ENCODE measurements at places on chromosomes 7 and 10.

GRCh38 chr10:124641282-124642087 lies 102.7 kb downstream of the FAM53B start:
- DNase-seq = peak; percentile 61

DNA sequence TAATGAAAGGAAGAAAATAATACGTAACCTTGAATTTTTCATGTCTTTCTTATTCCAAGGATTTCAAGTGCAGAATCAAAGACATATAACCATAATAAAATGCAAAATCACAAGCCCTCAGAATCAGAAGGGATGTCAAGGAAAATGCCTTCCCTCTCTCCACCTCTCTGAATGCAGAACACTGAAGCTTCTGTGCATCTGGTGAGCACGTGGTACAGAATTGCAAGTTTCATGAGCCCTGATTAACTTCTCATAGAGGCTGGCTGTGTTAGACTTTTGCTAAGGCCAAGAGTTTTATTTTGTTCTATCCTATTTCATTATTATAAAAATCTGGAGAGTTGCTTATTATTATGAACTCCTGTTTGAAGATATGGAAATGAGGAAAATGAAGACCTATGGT lies 533.7 kb upstream of the POM121L12 start:
- DNase-seq = no peak

DNA sequence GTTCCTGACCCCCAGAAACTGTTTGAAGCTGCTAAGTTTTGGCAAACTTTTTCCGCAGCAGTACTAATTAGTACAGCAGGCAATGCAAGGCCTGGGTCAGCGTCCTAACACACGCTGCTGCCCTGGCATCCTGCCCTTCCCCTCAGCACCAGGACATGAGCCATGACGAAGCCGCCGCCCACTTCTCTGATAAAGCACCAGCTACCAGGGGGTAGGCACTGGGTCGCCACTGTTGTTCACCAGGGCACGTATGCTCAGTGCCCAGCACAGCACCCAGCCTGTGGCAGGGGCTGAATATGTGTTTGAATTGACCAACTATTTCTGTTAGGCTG lies 59.5 kb downstream of the CHST15 start:
- DNase-seq = no peak

- DNase-seq = no peak
Observed at GRCh38 chr10:95176101-95176500, 17.9 kb upstream of the ACSM6 start.

GRCh38 chr10:75401569-75402485 lies at the start of gene ZNF503:
TSS of gene ZNF503 (minus strand) at chr10:75401764. CDS start at chr10:75401419, 345 bp downstream.
- peak; percentile 39 for DNase-seq

DNA sequence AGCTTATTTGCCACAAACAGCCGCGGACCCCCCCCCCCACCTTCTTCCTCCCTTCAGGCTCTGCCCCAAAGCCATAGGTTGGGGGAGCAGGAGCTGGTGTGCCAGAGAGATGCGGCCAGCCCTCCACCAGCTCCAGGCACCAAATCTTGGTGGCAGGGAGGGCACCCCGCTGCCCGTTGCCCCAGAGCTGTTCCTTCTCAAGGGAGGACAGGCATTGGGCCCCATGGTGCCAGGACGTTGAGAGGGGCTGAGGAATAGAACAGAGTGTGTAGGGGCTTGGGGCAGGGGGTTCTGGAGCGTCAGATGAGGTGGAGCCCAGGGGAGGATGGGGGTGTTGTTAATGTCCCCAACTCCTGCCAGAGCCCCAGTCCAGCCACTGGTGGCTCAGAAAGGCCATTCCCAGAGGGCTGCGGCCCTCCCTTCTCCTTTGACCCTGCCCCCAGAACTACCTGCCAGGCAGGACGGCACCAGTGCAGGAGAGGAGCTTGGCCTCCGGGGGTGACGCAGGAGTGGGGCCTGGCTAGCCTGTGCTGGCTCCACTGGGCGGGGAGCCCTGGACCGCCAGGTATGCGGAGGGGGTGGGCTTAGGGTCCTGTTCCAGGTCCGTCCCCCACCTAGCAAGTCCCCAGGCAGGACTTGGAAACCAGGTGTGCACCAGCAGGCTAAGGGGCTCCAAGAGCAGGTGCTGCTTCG lies 10.0 kb upstream of the SEC24C start:
- DNase-seq = no peak

DNA sequence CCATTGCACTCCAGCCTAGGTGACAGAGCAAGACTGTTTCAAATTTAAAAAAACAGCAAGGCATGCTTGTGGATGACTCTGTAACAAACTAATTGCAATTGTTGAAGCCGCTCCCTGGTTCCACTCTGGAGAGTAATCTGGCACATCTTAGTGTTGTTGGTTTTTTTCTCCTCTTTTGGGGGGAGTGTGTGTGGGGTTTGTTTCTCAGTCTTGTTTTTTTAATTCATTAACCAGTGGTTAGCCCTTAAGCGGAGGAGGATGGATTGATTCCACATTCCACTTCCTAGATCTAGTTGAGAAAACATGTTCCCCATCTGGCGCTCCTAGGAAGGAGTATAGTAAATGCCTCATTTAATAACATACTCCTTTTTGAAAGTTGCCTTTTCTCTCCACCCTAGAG lies 8.6 kb upstream of the ZNF713 start:
- DNase-seq = no peak

GRCh38 chr10:75428434-75429158 lies 2.8 kb upstream of the LRMDA start:
- no peak for DNase-seq

- no peak for DNase-seq
Observed at GRCh38 chr10:128268015-128268722, 141.9 kb upstream of the MKI67 start.

GRCh38 chr10:90856261-90856660 lies 1.6 kb downstream of the HTR7 start:
- no peak for DNase-seq

DNA sequence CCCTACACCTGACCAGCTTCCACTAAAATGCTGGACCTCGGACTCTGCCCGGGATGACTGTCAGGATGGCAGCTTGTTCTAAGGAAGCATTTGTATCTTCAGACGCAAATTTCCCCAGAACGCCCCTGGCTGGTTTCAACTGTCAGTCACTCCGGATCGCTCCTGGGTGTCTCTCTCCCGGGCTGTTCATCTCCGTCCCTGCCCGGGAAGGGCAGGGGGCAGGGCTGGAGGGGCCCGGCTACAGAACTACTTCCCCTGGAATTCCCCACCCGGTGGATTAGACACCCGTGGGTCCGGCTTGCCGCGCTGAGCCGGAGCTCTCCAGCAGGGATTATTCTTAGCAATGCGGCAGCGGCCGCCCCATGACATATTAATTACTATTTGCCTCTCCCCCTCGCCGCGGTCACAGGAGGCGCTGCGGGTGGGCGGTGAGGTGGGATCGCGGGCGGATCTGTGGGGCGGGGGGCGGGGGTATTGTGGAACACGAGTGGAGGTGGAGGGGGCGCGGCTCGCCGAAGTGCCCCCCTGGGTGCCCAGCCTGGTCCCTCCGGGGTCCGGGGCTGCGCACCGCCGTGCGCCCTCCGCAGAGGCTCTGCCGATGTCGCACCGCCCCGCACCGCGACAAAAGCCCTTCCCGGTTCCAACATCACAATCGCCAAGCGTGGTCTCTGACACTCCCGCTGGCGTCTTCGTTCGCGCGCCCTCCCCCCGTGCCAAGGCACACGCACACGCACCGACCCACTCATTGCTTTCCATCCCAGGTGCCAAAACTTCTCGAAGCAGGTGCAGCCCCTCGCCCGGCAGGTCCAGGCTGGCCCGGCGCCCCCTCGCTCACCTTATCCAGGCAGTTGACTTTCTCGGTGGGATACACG lies 276.1 kb upstream of the NEBL start:
- no peak for DNase-seq

GRCh38 chr10:67893637-67894036 lies 9.2 kb downstream of the SIRT1 start:
- DNase-seq = no peak

DNA sequence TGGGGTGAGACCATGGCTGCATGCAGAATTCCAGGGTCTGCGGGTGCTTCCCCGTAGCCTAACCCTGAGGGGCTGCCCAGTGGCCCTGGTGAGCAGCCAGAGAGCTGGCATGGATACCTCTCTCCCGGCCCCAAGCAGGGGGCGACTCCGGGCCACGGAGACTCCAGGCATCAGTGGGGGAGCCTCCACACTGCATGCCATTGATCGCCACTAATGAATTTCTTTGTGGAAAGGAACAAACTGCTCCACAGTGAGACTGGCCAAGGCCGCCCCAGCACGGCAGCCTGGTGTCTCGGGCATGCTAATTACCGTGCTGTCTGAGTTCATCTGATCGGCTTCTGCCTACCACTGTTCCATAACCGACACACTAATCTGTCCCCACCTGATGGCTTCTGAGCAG lies 184.4 kb downstream of the GRID1 start:
- DNase-seq = no peak

DNA sequence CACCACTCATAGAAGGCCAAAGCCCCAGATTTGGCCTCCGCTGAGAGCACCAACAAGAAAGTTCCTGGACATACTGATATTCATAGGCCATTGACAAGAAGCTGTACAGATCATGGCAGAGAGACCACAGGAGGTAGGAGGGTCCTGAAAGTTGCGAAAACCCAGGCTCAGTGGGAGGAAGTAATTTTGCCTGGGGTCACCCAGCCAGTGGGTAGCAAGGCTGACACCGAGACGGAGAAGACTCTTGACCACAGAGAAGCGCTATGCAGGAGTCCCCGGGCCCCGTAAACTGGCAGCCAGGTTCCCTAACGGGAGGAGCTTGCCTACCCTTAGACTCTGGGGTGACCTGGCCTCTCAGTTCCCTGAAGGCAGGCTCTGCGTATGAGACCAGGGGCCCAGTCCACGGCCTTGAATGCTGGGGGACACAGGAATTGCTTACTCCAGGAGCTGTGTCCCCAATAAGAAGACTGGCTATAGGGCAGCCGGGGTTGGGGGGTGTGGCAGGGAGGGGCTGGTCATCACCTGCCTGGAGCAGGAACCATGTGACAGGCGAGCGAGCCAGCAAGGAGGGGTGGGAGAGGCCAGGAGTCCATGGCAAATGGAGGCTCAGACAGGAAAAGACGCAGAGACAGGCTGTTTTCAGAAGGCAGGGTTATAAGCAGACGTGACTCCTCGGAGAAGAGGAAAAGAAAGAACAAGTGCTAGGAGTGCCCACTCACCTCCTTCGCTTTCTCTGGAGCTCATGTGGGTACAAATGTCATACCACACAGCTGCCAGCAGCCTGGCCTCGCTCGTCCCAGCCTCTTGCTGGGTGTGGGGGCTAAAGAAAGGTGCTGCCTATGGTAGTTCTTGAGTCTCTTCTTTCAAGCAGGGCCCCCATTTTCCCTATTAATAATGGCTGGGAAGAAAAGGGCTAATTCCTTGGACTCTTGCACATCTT lies 24.6 kb upstream of the NPFFR1 start:
- DNase-seq = no peak

DNA sequence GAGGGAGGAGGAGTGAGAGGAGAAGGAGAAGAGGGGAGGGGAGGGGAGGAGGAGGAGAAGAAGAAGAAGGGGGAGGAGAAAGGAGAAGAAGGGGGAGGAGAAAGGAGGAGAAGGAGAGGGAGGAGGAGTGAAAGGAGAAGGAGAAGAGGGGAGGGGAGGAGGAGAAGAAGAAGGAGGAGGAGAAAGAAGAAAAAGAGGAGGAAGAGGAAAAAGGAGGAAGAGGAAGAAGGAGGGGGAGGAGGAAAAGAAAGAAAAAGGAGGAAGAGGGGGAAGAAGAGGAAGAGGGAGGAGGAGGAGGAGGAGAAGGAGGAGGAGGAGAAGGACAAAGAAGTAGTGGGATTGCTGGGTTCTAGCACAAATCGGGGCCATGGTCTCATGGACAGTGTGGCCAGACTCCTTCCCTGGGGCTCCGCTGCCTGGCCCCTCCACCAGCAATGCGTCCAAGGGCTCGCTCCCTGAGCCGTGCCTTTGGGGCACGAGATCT lies 4.2 kb upstream of the MAFK start:
- no peak for DNase-seq

- peak; percentile 70 for DNase-seq
Observed at GRCh38 chr10:26441491-26442214, 3.5 kb downstream of the APBB1IP start.

- no peak for DNase-seq
Observed at GRCh38 chr10:70912556-70912955, 24.2 kb upstream of the PCBD1 start.

DNA sequence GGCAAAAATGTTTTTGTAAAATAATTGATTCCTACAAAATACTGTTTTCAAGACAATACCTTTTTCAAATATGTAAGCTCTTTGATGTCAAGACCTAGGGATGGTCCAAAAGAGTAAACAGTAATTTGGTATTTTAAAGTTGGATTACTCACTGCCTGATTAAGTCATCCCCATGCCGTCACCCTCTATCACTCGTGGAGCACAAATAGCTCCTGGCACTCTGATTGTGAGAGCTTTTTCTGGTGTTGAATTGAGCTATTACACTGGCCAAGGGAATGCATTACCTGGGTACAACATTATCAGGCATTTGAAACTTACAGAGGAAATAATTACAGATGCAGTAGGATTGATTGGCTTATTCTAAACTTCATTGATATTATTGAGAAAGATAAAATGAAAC lies 231.9 kb upstream of the GRM3 start:
- DNase-seq = no peak

GRCh38 chr7:146074195-146074765 lies 42.3 kb upstream of the CNTNAP2 start:
- DNase-seq = no peak

GRCh38 chr7:76316984-76317781 lies 14.7 kb downstream of the HSPB1 start:
- no peak for DNase-seq

DNA sequence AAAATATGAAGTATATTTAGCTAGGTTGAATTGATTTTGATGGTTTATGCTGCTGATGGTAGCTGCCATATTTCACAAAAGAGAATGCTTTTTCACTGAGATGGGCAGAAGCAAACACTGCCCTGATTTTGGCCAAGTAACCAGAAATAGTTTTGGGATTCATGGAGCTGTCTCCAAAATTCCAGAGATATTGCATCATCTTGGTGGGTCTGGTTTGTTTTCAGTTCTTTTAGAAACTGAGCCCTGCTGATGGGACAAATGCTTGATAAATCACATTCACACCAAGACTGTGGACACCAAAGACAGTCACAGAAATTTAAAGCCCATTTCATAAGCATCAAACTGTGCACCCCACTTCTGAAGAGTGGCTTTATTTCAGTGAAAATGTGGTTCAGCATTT lies 140.5 kb downstream of the BICC1 start:
- no peak for DNase-seq

DNA sequence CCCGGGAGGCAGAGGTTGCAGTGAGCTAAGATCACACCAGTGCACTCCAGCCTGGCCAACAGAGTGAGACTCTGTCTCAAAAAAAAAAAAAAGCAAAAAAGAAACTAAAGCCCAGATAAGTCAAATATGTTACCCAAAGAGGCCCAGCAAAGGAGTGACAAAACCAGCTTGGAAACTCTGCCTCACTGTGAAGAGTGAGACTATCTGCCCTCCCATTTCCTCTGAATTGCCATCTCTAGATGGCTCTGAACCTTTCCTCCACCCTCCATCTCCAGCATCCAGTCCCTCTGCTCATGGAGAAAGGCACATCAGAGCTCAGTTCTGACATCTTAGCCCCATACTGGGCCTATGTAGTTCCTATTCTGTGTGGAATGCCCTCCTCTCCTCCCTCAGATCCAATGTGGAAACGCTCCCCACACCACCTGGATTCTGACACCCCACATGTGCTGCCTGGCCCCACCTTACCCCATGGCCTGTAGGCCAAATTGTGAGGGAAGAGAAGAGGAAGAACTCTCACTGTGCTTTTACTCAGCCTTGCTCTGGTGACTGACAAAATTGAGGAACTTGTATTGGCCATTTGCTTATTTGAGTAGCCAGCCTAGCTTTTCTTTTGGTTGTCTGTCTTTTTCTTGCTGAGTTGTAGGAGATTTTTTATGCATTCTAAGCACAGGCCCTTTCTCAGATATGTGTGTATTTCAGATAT lies 18.0 kb upstream of the NUDCD3 start:
- DNase-seq = no peak

GRCh38 chr7:131845573-131846314 lies 289.3 kb upstream of the PODXL start:
- no peak for DNase-seq

Data from CD4-positive, alpha-beta T cell treated with Interleukin-17A for 1 hour (primary cell).